ENCODE measurements at places on chromosomes 2 and 18. TPM values are rescaled to one million over a fixed set of nuclear protein-coding genes. Genes with fewer than 3 reads are reported as not detected.

LYG2 gene
- not detected for total RNA-seq

IRS1 gene
- 24.5 TPM for total RNA-seq

DCAF17 gene
- total RNA-seq = 37.7 TPM

MAP3K19 gene
- not detected for total RNA-seq

SPDYA gene
- total RNA-seq = 0.59 TPM

DAW1 gene
- not detected for total RNA-seq

FBXO48 gene
- total RNA-seq = 0.88 TPM

TXNDC2 gene
- 0.36 TPM for total RNA-seq

GKN1 gene
- total RNA-seq = 0.29 TPM

C2orf78 gene
- total RNA-seq = not detected

DNAJC5G gene
- not detected for total RNA-seq

KRTCAP3 gene
- total RNA-seq = under 0.01 TPM

IL36RN gene
- not detected for total RNA-seq

AOX1 gene
- 76.4 TPM for total RNA-seq

HAAO gene
- 0.72 TPM for total RNA-seq

STARD6 gene
- total RNA-seq = not detected

PSMA8 gene
- total RNA-seq = not detected

TSPYL6 gene
- not detected for total RNA-seq

IL1RL1 gene
- total RNA-seq = 0.29 TPM

PRKAG3 gene
- under 0.01 TPM for total RNA-seq

DNAH6 gene
- 0.36 TPM for total RNA-seq

CNTNAP5 gene
- total RNA-seq = not detected

EPG5 gene
- 94.8 TPM for total RNA-seq

OSBPL6 gene
- 5.4 TPM for total RNA-seq

IL37 gene
- total RNA-seq = not detected

LYPD6 gene
- 0.59 TPM for total RNA-seq

FRZB gene
- 0.36 TPM for total RNA-seq

NR4A2 gene
- total RNA-seq = 0.72 TPM

IL1A gene
- not detected for total RNA-seq

SERPINB7 gene
- 0.36 TPM for total RNA-seq

FEV gene
- total RNA-seq = not detected

UPP2 gene
- not detected for total RNA-seq

FZD7 gene
- 64.8 TPM for total RNA-seq

NPC1 gene
- 254 TPM for total RNA-seq

RTKN gene
- 16.2 TPM for total RNA-seq

NEB gene
- total RNA-seq = 0.29 TPM

DPY30 gene
- 41.3 TPM for total RNA-seq

SPATA3 gene
- not detected for total RNA-seq

PARD3B gene
- total RNA-seq = 22.4 TPM
